ENCODE measurements at places on chromosomes 6 and 20.
A peak's percentile ranks its signal among the peaks of the same experiment; 100 is the strongest.

GRCh38 chr20:39421571-39422105 lies 459.5 kb downstream of the DHX35 start:
- DNase-seq: no peak

DNA sequence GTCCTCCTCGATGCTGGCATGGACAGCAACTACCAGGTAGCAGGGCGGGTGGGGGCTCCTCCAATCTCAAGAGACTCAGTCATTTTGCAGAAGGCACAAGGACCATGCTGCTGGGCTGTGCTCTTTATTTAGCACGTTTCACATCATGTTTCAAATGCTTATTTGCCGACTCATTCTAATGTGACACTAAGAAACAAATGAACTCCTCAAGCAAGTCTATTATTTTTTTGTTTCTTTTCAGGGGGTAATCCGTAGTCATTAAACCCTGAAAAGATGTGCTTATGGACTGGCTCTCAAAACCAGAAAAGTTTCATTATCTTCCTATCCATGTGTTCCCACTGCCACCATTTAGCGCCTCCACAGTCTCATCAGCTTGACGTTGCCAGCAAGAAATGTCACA lies 92.9 kb downstream of the ANKS1A start:
- DNase-seq: no peak

- no peak for DNase-seq
Measured at GRCh38 chr6:169905041-169905807, 153.8 kb downstream of the ERMARD start.

GRCh38 chr6:41374618-41375590 lies 39.5 kb downstream of the NCR2 start:
- DNase-seq: no peak

GRCh38 chr6:132733283-132733682 lies 19.4 kb upstream of the VNN1 start:
- DNase-seq: no peak

GRCh38 chr20:10478205-10478604 lies 43.1 kb downstream of the SLX4IP start:
- DNase-seq: no peak

DNA sequence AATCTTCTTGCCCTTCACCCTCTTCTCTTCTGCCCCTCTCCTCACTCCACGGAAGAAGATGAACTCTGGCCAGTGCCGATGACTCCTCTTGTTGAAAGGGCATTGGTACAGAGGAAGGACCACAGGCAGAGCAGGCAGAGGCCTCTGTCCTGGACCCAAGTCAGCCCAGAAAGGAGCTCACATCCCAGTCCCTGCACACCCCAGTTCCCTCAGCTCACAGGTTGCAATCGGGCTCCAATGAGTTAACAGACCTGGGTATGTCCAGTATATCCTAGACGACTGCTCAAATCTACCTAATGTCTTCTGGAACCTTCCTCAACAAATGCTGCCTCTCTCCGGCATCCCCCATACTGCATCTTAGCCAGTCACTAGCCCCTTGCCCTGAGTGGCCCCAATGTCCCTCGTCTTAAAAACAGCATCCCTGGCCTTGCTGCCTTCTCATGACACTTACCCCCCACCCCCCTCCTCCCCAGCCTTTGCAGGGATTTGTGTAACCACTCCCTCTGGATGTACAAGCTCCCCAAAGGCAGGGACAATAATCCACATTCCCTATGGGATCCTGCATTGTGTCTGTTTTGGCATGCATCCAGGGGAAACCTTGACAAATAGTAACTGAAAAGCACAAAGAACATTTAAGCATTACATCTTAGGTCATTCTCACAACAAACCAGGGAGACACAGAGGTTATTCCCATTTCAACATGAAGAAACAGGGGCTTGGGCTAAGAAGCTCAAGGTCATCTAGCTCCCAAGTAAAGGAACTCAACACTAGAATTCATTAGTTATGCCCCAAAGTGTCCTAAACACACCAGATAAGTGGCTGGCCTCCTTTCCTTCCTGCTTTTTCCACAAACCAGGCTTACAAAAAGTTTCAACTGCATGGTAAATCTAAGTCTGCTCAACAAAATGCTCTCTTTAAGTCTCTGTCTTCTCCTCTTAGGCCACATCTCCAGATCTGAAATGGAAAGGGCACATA lies 45.1 kb downstream of the TRERF1 start:
- DNase-seq: no peak

DNA sequence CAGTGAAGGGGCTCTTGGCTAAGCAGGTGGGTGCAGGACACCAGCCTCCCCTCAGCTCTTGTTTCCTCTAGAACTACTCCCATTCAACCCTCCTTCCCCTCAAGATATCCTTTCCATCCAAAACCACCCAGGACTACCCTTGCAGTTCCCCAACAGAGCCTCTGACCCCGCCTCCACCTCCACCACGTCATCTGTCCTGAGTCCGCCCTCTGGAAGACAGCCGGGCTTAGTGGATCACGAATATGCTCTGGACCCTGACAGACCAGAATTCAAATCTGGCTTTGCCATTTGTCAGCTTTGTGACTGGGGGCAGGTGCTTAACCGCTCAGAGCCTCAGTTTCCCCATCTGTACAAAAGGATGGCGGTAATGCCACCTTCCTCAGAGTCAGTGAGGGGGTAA lies 31.4 kb downstream of the TFEB start:
- no peak for DNase-seq

GRCh38 chr6:1182722-1183521 lies 129.0 kb upstream of the FOXQ1 start:
- DNase-seq: no peak

DNA sequence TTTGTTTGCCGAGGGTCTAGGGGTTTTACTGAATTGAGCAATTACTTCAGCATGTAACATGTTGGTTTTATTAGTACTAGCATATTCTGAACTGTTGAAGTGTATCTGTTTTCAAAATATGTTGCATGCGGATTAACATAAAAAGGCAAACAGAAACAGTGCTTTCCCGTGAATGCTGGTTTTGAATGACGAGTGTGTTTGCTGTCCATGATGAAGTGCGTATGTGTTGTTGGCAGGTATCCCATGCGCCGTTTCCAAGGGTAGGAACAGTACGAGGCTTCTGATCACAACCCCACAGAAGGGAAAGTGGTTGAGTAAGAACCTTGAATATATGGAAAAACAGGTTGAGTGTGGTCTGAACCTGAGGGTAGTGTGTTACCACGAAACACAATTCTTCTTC lies 232.9 kb downstream of the SAMD5 start:
- no peak for DNase-seq

DNA sequence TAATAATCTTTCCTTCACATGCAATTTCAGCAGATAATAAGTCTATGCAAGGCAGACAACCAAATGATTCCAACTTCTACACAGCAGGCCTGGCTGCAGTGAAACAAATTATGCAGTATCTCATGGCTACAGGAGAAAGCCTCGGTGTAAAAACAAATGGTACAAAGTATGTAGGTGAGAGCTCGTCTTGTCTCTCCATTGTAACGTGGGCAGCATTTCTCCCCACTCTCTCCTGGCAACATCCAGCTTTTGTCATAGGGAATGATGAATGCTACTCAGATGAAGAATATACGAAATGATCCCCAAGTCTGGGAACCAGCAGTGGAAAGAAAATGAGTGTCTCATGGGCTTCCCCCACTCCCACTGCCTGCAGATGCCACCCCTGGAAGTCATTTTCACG lies 32.4 kb downstream of the FYN start:
- DNase-seq: no peak

DNA sequence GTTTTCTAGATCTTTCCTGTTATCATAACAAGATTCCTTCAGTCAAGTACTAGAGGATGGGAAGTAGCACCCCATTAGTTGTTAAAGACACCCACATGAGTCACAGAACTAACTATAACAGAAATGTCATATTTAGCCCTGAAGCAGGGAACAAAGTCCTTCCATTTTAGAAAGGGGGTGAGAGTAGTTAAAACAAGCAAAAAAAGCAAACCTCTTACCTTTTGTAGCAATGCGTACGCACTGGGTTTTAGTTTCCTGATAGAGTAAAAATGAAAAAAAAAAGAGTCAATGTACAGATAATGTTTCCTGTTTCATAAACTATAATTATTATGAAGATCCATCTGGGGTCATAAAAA lies 163.7 kb upstream of the THEMIS start:
- DNase-seq: no peak

DNA sequence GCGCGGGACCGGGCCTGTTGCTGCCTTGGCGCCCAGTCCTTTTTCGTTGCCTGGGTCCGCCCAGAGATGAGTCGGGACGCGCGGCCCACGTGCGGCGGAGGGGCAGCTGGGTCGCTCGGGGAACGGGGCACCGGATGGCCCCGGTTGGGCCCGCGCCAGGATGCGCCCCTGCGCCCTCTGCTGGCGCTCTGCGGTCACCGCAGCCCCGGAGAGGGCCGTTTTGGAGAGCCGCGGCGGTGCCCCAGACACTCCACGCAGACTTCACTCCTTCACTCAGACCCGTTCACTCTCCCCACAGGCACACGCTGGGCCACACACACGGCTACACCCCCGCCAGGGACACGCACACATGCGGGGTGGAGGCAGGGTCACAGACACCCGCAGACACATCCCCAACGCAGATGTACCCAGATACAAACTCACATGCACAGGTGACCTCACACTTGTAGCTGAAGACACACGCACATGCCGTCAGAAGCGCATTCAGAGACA lies 38.8 kb downstream of the SRC start:
- peak; percentile 30 for DNase-seq

- DNase-seq: no peak
Measured at GRCh38 chr6:73951183-73951582, 255.2 kb downstream of the CD109 start.

GRCh38 chr20:3763671-3764601 lies 3.6 kb downstream of the ADISSP start:
- no peak for DNase-seq

- no peak for DNase-seq
Measured at GRCh38 chr6:138592749-138593123, 93.4 kb upstream of the NHSL1 start.

- DNase-seq: peak; percentile 100
Measured at GRCh38 chr20:36467076-36467999, 74.0 kb upstream of the MYL9 start.

DNA sequence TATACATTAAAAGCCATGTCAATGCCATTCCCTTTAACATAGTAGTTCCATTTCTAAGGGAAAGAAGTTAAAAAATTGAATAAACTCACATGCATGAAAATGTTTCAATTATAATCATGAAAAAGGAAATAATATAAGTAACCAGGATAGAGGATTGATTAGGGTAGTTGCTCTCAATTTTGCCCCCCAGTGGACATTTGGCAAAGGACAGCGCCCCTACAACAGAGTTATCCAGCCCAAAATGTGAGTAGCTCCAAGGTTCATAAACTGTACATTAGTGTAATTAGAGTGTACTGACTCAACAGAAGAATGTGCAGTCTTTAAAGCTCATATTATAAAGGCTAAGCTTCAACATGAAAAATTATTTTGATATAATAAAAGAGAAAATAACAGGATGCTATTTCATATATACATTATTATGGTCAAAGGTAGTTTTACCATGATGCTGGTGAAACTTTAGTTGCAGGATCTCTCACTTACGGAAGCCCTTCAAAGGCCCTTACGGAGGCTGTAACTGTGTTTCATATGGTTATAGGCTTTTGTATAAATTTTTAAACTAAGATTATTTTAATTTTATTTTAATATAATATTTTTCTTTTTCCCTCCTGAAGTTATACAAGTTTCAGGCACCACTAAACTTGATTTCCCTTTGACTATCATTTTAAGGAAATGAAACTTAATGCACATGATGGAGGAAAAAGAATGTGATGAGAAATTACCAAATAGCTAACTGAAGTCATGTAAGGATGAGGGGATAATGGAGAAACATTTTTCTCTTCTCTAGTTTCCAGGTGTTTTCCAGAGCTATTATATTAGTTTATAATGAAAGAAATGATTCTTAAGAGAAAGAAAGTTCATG lies 403.6 kb downstream of the PLCB1 start:
- DNase-seq: no peak

DNA sequence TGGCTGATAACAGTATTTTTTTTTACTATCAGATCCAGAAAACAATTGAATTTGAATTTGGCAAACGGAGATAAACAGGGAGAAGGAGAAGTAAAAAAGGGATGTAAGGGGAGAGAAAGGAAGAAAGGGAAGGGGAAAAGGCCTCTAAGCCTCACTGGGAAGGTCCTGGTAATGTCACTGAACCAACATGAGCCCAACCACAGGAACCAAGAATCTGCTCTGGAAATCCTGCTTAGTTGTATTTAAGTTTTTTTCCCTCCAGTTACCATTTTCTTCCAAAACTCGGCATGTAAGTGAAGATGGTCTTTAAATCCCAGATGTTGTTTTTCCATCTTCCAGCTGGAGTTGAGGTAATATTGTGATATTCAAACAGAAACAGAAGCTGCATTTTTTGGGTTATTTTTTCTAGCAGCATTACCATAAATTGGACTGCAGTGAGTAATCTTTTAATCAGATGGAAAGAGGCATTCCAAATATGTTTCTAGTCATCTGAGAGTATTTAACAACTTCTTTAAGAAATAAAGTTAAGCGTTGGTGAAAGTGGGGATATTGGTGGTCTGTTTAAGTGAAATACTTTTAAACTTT lies 91.1 kb downstream of the TXNDC5 start:
- DNase-seq: no peak

- no peak for DNase-seq
Measured at GRCh38 chr20:63736893-63737694, 630 bp downstream of the LIME1 start.

GRCh38 chr6:159862103-159862502 lies 28.7 kb upstream of the MAS1 start:
- DNase-seq: no peak

DNA sequence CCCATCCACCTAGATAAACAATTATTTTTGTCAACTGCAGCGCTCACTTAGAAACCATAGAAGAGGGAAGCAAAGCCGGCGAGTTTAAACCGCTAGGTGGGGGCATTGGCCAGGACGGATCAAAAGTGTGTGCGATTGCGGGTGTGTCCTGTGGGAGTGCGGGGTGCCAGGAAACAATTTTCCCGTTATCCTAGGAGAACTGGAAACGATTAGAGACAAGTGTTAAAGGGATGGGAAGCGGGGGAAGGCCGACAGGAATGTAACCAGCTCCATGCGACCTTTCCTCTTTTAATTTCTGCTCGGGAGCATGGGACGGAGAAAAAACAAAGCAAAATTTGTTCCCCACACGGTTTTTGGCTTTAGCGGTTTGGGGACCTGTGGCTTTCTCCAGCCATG lies 2.8 kb upstream of the HTR1B start:
- peak; percentile 51 for DNase-seq

GRCh38 chr6:73560182-73560732 lies 39.4 kb upstream of the EEF1A1 start:
- no peak for DNase-seq

DNA sequence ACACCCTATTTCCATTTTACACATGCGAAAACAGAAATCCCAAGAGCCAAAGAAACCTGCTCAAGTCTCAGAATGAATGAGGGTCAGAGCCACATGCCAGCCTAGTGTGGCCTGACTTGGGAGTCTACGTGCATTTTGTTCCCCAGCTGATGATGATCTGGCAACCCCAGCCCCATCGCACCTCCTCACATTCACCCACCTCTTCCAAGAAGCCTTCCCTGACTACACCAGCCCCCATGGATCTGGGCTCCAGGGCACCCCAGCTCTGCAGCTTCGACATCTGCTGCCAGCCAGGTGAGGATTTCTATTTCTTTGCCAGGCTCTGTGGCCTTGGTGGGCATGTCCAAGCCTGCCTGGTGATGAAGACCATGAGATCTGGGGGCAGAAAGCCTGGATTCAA lies 41.0 kb downstream of the ANGPT4 start:
- no peak for DNase-seq

GRCh38 chr20:53073636-53074415 lies 101.7 kb downstream of the TSHZ2 start:
- no peak for DNase-seq
